ENCODE measurements at places on chromosomes 11 and 22. TPM values are rescaled to one million over a fixed set of nuclear protein-coding genes. Genes with fewer than 3 reads are reported as not detected.

Gene OR6T1
- not detected for total RNA-seq

DNA sequence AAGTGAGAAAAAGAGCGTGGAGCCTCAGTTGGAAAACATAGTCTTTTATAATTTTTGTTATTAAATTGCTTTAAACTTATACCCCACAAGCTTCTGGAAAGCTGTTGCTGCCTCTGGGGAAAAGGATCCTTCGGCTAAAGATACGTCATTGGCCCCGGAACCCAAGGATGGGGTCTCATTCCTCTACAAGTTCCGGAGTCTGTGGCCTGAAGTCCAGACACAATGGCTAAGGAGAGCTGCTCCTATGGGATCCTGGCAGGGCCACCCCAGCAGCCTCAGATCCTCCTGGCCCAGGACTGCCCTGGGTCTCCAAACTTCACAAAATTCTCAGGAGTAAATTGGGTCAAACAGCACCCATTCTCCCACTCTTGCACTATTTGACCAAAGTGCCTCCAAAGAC lies 5.9 kb downstream of the WT1 start:
- no peak for DNase-seq

Gene WBP2NL
- not detected for total RNA-seq

Gene UCP3
- total RNA-seq: 0.50 TPM

Gene OR51F1
- not detected for total RNA-seq

Gene TIMP3
- 327 TPM for total RNA-seq

DNA sequence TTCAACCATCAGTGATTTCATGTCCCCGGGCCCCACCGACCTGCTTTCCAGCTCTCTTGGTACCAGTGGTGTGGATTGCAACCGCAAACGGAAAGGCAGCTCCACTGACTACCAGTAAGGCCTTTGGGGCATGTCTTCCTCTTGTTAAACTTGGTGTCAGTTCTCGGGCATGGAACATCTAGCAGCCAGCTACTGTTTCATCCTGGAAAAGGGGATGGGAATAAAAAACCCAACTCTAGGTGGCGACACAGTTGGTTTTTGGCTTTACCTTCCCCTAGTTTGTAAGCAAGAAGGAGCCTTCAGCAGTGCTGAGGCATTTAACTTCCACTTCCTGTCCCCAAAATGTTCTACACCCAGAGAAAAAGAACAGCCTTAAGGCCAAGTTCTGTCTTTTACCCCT lies 76.7 kb downstream of the BMAL1 start:
- DNase-seq: peak; percentile 17

DNA sequence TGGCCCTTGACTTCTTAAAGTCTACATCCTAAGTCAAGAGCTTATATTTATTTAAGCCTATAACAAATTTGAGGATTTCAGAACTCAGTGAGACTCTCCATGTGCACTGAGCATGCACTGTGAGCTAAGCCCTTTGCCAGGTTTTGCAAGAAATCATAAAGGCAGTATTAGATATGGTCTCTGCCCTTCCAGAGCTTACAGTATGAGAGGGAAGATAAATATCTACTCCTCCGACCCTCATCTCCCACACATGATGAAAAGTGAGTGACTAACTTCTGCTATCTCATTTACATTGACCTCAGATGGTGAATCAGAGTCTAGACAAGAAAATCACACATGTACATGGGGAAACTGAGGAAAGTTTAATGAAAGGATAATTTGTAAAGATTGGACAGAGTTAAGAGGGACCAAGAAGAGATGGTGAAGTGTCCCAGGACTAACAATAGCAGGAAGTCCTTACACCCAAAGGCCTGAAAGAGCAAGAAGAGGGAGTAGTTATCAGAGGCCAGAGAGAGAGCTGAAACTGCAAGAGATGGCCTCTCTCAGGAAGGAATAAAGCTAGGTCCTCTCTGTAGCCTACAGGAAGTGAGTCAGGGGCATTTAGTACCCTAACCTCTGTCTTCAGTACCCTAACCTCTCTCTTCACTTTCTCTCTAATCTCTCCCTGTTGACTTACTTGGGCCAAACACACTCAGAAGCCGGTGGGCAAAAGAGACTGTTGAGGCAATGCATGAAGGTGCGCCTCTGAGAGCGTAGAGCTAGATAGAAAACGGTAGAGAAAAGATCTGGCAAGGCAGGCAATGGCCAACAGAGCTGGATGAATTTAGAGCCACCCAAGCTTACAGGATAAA lies 23.0 kb upstream of the BLID start:
- DNase-seq: no peak

Gene BEST1
- 0.79 TPM for total RNA-seq

- no peak for DNase-seq
Observed at GRCh38 chr11:103354656-103355055, 245.4 kb downstream of the DYNC2H1 start.

- peak; percentile 29 for DNase-seq
Observed at GRCh38 chr11:31262761-31263160, 106.8 kb downstream of the DCDC1 start.

DNA sequence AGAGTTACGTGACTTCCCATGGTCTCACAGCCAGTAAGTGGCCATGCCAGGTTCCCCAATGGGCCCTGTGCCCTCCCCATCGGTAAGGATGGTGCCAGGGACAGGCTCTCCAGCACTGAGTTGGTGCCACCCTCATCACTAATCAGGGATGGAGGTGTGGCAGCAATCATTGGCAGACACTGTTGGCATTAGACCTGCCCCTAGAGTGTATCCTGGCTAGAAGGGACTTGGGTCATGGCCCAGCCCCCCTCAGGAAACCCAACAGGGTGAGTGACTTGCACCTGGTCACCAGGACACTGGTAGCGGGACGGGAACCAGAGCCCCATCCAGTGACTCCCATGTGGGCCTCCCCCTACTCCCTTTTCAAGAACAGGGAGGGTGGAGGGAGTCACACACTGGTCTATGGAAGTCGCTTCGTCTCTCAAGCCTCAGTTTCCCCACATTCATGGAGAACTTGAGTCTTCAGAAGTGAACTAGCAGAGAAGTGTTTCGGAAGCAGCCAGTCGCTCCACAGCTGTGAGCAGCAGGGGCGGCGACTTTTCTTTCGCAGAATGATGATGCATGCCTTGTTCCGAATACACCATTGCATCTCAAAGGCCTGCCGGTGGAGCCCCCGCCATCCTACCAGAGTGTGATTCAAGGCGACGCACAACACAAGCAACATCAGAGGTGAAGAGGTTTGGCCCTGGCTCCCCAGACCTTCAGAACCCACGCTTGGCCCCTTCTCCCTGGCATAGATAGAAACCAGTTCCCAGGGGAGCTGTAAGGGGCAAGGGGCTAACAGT lies 12.9 kb downstream of the MS4A10 start:
- DNase-seq: no peak

DNA sequence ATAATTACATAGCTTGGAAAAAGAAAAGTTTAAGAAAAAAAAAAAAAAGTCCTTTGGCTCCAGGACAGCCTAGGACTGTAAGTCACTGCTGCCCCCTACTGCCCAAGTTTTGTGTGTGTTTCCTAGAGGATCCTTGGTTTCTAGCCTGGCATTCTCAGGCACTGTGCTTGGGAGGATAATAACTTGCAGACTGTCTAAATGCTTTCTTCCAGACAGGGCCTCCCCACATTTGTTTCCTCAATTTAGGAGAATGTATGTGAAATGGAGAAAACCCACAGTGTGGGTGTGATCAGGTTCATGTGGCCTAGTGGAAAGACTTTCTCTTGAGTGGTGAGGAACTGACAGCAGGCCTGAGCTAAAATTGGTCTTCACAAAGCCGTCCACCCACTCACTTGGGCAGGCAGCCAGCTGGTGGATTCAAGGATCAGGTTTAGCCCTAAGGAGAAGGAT lies 191.0 kb downstream of the NAV2 start:
- peak; percentile 72 for DNase-seq

Gene OR10D3
- total RNA-seq: not detected

- no peak for DNase-seq
Observed at GRCh38 chr22:36934418-36935312, 21.2 kb downstream of the CSF2RB start.

Gene YPEL1
- 0.20 TPM for total RNA-seq

Gene USP2
- total RNA-seq: 0.71 TPM

Gene LARGE1
- 6.7 TPM for total RNA-seq

Gene KCNQ1
- not detected for total RNA-seq

DNA sequence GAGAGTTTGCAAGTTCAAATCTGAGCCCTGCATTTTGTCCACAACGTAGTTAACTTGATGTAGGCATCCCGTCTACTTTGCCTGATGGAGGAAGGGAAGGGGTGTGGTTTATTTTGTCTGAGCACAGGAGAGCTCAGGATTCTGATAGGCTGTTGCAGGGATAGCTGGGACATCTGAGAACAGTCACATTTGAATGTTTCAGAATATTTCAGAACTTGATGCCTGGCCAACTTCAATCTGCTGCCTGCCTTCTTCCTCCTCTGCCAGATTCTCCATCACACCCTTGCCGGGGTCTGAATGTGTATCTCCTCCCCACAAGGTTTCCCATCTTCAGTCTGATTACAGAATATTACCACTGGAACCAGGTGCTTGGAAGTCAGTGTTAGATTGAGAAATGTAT lies 51.6 kb downstream of the NTM start:
- no peak for DNase-seq

Gene POU2AF3
- total RNA-seq: not detected

GRCh38 chr11:80182901-80183300 lies 742.1 kb upstream of the TENM4 start:
- DNase-seq: no peak

Gene TAF10
- 192 TPM for total RNA-seq

GRCh38 chr11:130892861-130893260 lies 23.4 kb downstream of the SNX19 start:
- DNase-seq: no peak

GRCh38 chr11:86099874-86100273 lies 31.0 kb upstream of the PICALM start:
- DNase-seq: no peak

- DNase-seq: no peak
Observed at GRCh38 chr11:132999516-132999915, 532.8 kb downstream of the OPCML start.

Gene ADORA2A
- total RNA-seq: 1.4 TPM

GRCh38 chr22:44887941-44888366 lies 121.9 kb downstream of the PHF21B start:
- no peak for DNase-seq

DNA sequence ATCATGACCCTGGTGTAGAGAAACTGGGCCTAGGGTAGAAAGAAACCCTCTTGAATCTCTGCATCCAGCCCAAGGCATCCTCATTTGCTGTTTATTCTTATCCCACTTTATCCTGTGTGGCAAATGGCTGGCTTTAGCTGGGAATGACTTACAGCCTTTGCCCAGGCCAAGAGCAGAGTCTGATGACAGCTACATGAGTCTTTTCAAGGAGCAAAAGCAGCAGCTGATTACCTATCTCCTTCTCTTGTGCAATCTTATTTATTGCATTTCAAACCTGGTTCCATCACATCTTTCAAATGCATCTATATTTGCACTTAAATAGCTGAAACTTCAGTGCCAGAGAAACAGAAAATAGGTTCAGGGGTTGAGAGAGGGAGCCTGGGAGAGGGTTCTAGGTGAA lies 26.1 kb downstream of the SYT13 start:
- DNase-seq: no peak

Gene MMP12
- 1.2 TPM for total RNA-seq

- peak; percentile 33 for DNase-seq
Observed at GRCh38 chr11:706439-706956, 467 bp downstream of the EPS8L2 start.

GRCh38 chr22:19757140-19757984 lies 3.2 kb upstream of the TBX1 start:
- DNase-seq: no peak

DNA sequence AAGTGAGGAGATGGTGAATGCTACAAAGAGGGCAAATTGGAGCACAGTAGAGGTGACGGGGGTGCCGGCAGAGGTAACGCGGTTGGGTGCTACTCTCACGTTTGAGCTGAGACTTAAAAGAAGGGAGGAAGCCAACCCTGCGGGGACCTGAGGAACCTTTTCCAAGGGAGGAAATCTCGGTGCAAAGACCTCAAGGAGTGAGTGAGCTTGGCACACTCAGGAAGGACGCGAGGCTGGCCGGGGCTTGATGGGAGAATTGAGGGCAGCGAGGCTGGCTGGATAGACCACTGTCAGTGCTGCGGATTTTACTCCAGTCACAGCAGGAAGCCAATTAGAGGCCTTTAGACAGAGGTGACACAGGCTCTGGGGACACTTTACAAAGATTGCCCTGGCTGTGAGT lies 25.0 kb downstream of the TSKU start:
- no peak for DNase-seq

Gene GAS2
- 0.48 TPM for total RNA-seq

DNA sequence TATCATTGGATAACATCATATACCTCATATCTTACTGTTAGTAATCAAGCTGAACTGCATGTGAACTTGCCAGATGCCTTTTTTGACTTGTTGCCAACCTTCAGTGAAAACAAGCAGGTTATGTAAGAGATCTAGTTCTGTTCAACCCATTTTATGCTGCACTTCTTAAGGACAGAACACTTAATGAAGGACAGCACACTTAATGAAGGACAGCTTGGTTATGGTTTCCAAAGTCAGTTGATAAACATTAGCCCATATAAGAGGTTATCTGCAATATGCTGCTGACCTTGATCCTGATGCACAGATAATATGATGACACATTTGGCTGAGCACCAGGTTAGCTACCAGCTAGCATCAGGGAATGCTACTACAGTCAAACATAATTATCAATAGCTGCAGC lies 358.7 kb upstream of the PDGFD start:
- no peak for DNase-seq

GRCh38 chr11:47524291-47524874 lies 28.5 kb downstream of the CELF1 start:
- DNase-seq: no peak

DNA sequence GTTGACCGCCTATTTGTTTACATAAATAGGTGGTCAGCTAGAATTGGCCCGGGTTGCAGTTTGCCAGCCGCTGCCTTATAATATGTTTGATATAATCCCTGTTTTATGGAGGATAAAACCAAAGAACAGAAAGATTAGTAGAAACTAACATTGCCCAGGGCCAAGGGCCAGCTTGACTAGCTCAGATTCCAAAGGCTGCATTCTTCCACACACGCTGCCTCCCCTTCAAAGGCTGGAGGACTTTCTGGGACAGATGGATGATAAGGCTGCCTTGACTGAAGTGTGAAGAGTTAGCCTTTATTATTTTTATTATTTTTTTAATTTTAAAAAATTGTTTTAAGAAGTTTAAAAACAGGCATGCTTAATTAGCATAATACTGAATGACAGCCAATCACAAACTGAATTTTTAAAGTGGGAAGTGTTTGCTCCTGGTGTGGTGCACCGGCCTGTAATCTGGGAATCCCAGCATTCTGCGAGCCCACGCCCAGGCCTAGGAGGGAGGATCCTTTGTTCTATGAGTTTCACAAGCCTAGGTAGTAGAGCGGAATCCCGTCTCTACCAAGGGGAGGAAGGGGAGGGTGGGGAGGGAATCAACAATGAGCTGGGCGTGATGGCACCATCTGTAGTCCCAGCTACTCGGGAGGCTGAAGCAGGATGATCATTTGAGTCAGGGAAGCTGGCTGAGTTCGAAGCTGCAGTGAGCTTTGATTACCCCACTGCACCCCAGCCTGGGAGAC lies 114.9 kb downstream of the NAV2 start:
- DNase-seq: no peak

Gene CSNK2A3
- total RNA-seq: 1.8 TPM
